Esophagus muscularis mucosa (tissue), 4 donors: ENCODE measurements at places on chromosomes 13 and 19. TPM values are rescaled to one million over a fixed set of nuclear protein-coding genes. Genes with fewer than 3 reads are reported as not detected.

GRCh38 chr13:111791131-111791530 is 275.8 kb upstream of the SOX1 start:
- peak; percentile 21 for DNase-seq

DNA sequence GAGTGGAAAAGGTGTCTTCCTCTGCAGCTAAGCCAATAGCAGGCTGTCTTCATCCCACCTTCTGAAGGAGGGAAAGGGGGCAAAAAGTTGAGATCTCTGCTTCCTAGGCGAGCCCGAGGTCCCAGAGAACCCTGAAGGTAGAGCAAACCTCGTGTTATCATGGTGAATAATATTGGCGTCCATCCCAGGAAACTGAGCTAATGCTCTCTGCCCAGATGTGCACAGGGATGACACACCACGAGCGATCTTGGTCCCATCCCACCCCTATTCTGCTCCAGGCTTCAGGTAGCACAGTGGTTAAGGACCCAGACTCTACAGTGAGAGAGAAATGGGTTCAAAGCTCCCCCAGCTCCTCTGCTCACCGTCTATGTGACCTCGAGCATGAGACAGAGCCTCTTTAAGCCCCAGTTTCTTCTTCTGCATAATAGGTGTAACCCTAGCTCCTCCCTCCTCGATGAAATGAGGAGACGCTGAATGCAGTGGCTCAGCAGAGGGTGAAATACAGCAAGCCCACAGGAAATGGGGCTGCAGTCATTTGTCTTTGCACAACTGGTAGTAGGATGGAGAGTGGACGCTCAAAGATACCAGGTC is 9.9 kb upstream of the CEACAM20 start:
- no peak for DNase-seq

- DNase-seq = no peak
Measured at GRCh38 chr13:92804346-92804745, 422.3 kb upstream of the GPC6 start.

- DNase-seq = no peak
Measured at GRCh38 chr13:109212650-109213049, 573.7 kb downstream of the IRS2 start.

GRCh38 chr19:33667881-33668280 is 46.1 kb downstream of the CHST8 start:
- DNase-seq = no peak

DNA sequence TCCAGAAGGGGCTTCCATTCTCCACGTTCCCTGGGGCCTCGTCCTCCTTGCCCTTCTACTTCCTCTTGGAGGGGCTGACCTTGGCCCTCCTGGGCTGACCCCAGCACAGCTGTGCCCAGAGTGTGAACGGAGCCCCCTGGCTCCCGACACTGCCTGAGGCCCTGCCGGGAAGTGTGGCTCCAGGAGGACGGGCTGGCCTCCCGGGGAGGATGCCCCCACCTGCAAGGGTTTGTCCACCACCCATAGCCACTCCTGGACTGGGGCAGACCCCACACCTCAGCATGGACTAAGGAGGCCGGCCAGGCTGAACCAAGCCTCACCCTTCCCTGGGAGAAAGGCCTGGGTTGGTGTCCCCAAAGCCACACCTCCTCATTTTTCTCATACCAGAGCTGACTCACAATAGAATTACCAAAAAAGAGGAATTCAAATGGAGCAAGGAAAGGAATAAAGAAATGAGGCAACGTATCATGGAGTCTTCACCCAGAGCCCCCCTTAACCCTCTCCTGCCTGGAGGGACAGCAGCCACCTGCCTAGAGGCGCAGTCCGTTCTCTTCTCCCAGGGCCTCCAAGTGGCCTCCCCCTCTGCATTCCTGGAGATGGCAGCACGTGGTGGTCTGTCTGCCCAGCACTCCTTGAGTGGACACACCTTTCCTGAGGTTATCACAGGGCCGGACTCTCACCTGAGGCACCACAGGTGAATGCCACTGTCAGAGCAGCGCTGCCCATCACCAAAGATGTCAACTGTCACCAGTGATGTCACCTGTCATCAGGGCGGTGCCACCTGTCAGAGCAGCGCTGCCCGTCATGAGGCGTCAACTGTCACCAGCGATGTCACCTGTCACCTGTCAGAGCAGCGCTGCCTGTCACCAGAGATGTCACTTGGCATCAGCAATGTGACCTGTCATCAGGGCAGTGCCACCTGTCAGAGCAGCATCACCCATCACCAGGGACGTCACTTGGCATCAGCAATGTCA is 3.1 kb upstream of the C13orf46 start:
- DNase-seq = no peak

DNA sequence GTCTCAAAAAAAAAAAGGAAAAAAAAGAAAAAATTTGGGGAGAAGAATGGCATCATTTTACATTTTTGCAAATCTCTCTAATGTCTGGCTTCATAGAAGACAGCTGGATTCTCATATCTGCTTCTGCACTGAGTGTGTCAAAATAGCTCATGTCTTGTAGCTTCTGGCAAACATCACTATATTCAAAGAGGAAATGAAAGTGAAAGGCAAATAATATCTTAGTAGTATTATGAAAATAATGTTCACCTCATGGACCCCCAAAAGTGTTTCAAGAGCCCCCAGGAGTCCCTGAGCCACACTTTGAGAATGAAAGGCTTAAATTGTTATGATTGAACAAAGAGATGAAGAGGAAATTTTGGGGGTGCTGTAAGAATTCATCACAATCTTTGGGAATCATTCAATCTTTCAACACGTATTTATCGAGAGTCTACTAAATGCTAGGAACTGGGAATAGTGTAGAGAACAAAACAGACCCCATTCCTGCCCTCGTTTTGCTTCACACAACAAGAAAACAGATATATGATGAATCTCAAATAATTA is 1.2 kb upstream of the SLC6A16 start:
- peak; percentile 10 for DNase-seq

DNA sequence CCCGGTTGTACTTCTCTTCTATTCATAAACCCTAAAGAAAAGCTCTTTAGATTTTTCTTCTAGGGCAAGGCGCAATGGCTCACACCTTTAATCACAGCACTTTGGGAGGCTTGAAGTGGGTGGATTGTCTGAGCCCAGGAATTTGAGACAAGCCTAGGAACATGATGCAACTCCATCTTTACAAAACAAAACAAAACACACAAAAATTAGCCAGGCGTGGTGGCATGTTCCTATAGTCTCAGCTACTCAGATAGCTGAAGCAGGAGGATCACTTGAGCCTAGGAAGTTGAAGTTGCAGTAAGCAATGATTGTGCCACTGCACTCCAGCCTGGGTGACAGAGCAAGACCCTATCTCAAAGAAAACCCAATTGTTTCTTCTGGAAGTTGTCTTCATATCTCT is 240.3 kb downstream of the SHISA2 start:
- DNase-seq = no peak

- DNase-seq = no peak
Measured at GRCh38 chr13:26914148-26914547, 153.6 kb upstream of the GPR12 start.

GRCh38 chr13:65638572-65639168 is 1591.5 kb downstream of the PCDH9 start:
- no peak for DNase-seq

DNA sequence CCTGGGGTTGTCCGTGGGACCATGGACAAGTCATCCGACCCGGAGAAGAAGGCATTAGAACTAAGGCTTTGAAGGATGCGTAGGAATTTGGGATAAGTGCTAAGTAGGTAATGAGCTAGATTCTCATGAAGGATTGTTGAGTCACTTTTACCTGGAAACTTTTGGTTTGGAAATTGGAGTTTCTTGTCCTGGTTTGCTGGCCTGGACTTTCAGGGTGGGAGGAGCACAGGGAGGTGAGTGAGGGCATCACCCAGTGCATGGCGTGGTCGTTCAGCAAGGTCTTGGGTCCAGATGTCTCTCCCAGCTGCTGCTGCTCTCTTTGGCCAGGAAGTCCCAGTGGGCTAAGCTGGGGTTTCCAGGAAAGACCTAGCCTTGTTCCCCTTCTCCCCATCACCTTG is 7.6 kb downstream of the NFIC start:
- DNase-seq = no peak

DNA sequence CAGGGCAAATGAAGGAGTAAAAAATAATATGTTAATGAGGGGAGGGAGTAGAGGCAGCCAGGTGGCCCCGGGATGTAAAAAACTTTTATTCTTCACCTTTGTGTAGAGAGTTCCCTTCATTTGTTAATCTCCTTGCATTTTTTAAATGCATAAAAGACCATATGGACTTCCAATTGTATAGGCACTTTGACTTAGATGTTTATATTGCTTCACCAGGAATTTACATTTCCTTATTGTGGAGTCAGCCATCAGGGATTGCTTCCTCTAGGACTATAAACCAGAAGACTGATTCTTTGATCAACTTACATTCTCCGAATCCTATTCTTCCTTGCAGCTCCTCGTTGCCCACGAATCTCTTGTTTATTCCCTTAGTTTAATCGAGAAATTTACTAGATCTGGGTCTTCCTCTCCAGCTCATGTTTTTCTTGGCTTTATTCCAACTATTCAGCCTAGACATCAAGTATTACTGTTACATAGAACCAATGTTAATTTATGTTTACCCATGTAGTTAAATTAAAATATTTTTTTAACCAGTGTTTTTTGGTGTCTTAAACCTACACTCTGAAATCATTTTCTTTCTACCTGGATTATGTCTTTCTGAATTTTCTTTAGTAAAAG is 1187.0 kb upstream of the SLC10A2 start:
- no peak for DNase-seq

- peak; percentile 31 for DNase-seq
Measured at GRCh38 chr19:15684828-15685227, 11.9 kb downstream of the CYP4F12 start.

The ZNF415 gene
- total RNA-seq = 10.8 TPM

The SLC25A23 gene
- total RNA-seq = 215 TPM

The YIPF2 gene
- total RNA-seq = 25.5 TPM

The CALR3 gene
- total RNA-seq = not detected
